Fibroblast of lung (primary cell): ENCODE measurements at places on chromosomes 6 and 20.

- peak; percentile 15 for DNase-seq
These were observed 303.1 kb downstream of the HAO1 start for GRCh38 chr20:7637184-7637583.

GRCh38 chr6:98777762-98778161 lies 56.6 kb upstream of the POU3F2 start:
- DNase-seq = no peak

DNA sequence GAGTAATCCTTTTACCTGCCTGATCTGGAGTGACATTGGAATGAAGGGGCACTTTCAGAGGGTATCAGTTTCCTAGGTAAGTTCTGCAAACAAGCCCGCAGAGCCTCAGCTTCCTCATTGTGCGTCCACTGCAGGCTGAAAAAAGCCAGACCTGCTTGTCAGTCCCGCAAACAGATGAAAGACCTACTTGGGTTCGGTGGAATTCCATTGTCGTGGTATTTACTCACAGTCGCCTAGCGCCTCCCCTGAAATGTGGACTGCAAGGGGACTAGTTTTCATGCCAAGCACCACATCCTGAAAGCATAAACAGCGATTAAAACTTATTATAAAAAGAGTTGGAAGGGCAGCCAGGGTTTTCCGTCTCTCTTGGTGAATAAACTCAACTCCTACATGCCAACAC lies 121.5 kb downstream of the PAX1 start:
- DNase-seq = no peak

GRCh38 chr6:87376643-87377042 lies 31.1 kb upstream of the CFAP206 start:
- no peak for DNase-seq

GRCh38 chr6:36724514-36725390 lies 27.1 kb downstream of the RAB44 start:
- peak; percentile 52 for DNase-seq

DNA sequence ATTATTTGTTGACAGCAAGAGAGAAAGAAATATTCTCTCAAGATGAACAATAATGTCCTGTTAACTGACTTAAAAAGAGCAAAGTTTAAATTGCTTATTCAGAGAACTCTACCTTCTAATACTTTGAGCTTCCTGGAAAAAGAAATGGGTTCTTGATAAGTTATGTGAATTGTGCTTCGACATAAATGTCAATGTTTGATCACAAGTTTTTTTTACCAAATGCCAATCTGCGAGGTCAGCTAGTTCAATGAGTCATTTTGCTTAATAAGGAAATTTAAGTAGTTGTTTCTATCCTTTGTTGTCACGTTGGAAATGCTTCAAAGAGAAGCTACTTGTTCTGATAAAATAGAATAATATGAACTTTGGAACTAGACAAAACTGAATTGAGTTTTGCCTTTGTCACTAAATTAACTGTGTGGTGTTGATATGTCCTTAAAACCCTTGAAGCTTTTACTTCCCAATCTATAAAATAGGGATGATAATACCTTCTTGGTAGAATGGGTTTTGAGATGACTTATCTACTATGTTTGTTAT lies 642.1 kb upstream of the FLRT3 start:
- DNase-seq = peak; percentile 1

DNA sequence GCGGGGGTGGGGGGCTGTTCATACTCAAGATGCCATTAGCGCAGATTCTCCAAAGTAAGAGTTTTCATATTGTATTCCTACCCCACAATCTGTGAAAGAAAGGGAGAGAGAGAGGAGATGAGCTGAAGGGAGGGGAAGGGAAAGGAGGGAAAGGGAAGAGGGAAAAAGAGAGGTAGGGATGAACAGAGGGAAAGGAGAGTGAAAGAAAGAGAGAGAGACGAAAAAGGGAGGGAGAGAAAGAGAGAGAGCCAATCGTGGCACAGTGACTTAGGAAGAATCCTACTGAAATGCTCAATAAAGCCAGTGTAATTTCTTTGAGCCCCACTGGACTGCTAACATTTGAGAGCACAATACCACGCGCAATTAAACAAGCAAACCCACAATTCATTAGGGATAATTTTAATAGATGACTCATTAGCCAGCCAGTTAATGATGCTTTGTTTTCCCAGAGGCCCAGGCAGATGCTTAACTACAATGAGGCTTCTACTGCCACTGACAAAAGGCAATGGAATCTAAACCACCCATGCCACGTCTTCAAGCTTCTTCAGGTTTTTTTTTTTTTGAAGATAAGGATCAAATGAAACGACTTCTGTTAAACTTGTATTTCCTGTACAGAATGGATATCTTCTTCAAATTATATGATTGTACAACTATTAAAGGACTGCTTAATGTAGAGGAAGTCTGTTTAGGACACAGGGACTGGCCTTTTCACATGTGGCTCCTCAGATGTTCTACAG lies 306.8 kb downstream of the FOXC1 start:
- DNase-seq = peak; percentile 87

DNA sequence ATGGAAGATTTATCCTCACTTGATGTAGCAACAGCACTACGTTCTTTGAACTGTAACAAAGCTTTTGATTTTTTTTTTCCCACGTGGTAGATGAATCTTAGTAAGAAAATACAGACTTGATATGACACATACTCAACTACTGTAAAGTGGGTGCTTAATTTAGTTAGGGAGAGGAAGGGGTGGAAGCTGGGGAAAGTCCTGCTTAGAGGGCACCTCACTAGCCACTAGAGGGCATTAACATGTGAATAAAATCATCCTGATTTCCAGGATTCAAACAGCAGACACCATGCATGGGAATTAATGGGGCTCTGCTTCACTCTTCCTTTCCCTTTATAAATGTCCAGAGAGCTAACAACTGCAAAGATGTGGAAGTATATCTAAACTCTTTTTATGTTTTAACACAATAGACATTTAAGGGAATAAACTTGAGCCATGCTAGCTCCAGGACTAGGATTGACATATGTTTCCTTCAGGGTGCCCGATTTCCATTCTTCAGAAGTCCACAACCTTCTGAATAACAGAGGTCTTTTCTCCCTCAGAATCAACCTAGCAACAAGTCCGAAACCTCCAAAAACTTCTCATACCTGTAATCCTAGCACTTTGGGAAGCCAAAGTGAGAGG lies 250.1 kb downstream of the ATXN1 start:
- peak; percentile 61 for DNase-seq

DNA sequence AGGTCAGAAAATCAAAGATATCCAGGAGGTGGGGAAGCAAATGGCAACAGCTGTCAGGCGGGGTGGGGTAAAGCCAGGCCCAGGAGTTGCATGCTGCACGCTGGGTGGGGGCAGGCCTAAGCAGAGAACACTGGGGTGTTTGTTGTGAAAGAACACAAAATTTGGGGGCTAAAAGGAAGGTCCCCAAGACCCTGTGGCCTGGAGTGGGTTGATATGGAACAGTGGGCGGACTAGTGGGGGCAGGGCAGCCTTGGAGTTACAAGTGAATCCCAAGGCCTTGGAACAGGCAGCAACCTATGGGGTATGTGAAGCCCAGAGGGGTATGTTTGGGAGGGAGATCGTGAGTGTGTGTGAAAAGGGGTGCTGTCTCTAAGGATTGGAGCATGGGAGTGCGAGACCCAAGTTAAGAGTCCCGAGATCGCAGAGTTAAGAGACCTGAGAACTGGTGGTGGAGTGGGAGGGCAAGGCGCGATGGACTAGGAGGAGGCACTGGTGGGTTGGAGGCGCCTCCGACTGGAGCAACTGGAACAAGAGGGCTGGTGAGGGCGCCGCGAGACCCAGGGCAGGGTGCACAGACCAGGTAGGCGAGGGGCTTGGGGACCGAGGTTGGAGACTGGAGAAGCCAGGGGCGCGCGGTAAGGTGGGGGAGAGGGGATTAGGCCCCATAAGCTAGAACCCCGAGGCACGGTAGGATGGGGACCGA lies 658 bp downstream of the CUL7 start:
- peak; percentile 29 for DNase-seq

DNA sequence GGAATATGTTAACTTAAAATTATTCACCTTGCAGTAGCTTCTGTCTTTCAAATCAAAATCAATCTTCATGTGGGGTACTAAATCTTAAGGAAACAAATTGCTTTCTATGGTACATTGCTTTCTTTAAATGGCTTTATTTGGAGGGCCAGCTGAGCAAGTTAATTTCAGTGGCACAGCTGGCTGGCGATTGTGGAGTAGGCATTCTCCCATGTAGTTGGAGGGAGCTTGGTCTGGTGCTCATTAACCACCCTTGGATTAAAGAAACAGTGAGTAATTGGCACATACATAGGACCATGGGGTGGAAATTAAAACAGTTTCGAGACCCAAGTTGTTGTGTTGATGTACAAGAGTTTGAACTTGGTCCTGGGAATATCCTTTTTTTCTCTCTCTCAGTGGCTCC lies 201.3 kb upstream of the CHD6 start:
- DNase-seq = no peak

- DNase-seq = no peak
These were observed 462.3 kb upstream of the JARID2 start for GRCh38 chr6:14783594-14783993.

DNA sequence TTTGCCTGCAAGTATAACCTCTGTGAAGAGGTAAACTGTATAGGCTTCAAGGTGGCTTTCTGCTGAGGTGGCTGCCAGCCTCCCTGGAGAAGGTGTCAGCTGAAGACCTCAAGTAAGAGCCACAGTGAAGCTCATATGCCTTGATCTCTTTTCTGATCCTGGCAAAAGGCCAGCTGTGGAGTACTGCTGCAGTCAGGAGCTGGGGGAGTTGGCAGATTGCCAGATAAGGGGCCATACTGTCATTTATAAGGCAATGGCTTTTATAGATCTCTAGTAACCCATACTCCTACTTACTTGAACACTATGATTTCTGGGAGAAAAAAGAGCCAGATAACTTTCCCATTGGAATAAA lies 8.8 kb upstream of the CEP85L start:
- DNase-seq = no peak

DNA sequence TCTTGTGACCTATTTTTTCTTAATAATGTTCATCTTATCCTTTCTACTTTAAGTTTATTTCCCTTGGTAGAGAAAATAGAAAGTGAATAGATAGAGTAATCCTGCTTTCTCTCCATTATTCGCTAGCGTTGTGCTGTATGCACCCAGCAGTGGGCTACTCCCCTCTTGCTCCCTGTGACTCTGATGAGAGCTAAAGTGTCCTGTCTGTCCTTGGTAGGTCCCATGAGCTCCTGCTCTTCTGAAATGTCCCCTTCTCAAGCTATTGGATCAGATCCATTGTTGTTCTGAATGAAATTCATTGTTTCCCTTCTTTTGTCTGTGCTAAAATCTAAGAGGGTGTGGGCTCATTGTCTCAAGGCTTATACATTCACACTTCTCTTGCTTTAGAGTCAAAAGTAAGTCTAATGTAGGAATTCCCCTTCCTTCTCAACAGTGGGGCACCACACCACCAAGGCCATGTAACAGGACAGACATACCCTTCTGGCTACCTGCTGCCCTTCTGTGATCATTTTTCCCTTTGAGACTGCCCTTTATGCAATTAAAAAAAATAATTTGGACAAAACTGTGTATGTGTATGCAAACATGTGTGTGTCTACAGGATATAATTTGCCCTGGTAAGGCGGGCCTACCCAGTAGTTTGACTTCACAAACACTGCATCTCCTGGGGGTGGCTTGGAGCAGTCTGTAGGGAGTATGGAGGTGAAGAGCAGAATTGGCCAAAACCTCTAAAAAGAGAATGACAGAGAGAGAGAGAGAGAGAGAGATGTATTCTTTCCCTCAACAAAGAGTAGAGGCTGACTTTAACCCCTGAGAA lies 167.0 kb upstream of the MYLIP start:
- no peak for DNase-seq

DNA sequence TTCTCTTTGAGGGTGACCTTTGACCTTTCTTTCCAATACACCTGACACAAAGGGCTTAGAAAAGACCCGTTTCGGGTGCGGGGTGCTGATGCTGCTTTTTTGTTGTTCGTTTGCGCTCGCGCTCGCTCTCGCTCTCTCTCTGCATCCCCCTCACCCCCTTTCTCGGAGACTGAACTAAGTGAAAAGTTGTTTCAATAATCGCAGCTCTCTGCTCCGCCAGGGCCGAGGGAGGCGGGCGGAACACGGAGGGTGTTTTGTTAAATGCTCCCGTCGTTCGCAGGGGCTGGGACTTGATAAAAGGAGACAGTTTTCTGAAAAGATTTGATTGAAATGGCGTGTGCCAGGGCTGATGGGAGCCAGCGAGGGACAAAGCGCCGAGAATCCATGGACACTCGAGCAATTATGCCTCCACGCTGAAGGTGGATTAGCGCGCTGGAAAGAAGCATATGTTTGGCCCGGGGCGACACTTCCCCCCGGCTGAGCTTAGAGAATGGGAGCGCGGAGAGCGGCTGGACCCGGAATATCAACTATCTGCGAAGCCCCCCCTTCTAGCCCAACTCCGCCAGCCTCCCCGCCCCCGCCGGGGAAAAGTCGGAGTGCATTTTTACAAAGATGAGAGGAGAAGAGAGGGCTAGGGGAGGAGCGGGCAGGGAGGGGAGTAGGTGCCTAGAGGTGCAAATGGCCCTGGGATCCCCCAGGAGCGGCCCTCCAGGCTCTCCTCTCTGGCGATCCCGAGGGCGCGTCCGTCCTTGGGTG lies 25.0 kb downstream of the TFAP2A start:
- no peak for DNase-seq

DNA sequence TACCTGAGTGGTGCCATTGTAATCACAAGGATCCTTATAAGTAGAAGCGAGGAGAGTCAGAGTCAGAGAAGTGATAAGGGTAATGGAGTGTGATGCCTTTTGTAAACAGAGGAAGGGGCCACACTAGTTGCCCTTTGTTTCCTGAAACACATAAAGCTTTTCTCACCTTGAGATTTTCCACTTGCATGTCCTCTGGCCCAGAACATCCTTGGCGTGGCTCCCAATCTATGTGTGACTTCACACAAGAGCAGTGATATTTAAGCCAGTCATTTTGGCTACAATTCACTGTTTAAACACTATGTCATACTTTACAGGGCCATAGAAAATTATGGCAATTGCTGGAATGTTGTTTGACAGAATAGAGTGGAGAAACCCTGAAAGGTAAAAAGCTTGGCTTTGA lies 121.2 kb upstream of the BTN3A2 start:
- no peak for DNase-seq

- DNase-seq = no peak
These were observed 43.9 kb downstream of the ATG5 start for GRCh38 chr6:106281661-106282060.

- no peak for DNase-seq
These were observed 130.9 kb downstream of the MAP3K7 start for GRCh38 chr6:90456001-90456400.

GRCh38 chr20:58039274-58040092 lies 189.0 kb downstream of the ANKRD60 start:
- DNase-seq = no peak

GRCh38 chr20:30593572-30593971 lies 663.9 kb upstream of the DEFB115 start:
- DNase-seq = no peak

GRCh38 chr6:169038691-169039090 lies 215.0 kb downstream of the THBS2 start:
- peak; percentile 76 for DNase-seq
